Immature natural killer cell (primary cell): ENCODE measurements at places on chromosomes 16 and 17.

- DNase-seq = no peak
Measured at GRCh38 chr17:6497496-6498221, 53.4 kb downstream of the PIMREG start.

- no peak for DNase-seq
Measured at GRCh38 chr17:27550974-27551505, 79.9 kb upstream of the LGALS9 start.

DNA sequence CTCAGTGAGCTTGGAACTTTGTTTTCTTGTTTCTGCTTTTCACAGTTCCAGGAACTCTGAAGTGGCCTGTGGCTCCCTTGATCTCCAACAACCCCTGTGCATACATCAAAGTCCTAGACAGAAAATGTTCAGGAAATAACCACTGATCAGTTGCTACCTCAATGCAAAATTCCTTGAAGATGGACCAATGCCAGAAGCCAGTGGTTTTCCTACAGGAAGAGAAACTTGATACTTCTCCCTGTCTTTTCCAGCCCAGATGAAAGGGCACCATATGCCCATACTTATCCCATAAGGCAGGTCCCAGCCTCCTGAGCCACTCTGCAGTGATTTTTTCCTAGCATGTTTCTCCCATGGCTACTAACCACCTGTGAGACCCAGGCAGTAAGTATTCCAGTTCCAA lies 12.3 kb upstream of the CDRT4 start:
- no peak for DNase-seq

DNA sequence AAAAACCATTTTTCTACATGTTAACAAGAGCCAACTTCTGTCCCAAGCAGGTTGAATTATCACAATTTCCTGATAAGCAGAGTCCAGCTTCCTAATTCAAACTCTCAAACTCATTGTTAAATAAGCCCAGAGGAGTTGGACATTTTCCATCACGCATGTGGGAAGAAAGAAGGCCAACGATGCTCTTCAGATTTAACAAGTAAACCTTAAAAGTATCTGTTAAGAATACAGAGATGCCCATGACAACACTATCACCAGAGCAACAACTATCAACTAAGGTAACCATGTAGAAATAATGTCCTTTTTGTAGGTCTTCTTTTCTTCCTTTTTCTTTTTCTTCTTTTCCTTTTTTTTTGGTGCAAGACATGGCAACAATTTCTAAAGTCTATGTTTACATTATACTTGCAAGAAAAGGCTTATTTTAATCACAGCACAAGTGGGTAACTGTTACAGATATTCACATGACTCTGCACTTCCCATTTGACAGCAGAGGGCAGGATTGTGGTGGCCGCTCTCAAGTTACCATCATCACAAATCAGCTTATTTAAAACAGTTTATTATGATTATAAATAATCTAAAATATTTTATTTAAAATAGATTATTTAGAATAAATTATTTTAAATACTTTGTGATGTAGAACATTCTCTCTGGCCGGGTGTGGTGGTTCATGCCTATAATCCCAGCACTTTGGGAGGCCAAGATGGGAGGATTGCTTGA lies 35.7 kb upstream of the DHRS7B start:
- no peak for DNase-seq

- no peak for DNase-seq
Measured at GRCh38 chr16:15484662-15485061, 50.3 kb downstream of the BMERB1 start.
